ENCODE measurements at places on chromosomes 6 and 20.

GRCh38 chr20:56689852-56690485 lies 60.9 kb downstream of the TFAP2C start:
- no peak for DNase-seq

DNA sequence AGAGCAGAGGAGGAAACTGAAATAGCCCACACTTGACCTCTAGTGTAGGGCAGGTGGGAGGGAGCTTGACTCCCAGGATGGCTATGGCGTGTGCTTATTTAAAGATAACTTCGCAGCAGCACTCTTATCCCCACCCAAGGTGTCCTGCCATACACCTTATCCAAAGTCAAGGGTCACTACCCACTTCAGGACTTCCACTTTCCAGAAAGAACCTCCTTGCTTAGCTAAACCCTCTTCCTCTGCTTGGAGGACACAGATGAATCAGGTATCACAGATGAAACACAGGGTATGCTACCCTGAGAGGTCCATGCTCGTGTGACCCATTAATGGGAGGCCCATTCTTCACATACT lies 2.3 kb downstream of the RIN2 start:
- no peak for DNase-seq

DNA sequence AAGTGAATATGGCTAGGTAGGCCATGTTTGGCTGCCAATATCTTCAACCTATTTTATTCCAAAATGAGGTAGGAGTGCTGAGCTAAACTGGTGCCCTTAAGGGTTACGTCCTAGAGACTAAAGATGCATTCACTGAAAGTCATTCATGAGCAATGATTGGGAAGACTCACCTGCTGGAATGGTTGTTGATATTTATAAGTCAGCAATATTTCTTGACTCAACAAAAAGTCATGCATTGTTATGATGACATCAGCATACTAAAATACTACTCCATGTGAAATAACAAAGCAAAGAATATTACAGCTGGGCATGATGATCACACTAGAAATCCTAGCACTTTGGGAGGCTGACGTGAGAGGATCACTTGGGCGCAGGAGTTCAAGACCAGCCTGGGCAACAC lies 17.6 kb upstream of the NUP153 start:
- DNase-seq: no peak

GRCh38 chr20:36405255-36405654 lies 99.1 kb downstream of the DLGAP4 start:
- no peak for DNase-seq

DNA sequence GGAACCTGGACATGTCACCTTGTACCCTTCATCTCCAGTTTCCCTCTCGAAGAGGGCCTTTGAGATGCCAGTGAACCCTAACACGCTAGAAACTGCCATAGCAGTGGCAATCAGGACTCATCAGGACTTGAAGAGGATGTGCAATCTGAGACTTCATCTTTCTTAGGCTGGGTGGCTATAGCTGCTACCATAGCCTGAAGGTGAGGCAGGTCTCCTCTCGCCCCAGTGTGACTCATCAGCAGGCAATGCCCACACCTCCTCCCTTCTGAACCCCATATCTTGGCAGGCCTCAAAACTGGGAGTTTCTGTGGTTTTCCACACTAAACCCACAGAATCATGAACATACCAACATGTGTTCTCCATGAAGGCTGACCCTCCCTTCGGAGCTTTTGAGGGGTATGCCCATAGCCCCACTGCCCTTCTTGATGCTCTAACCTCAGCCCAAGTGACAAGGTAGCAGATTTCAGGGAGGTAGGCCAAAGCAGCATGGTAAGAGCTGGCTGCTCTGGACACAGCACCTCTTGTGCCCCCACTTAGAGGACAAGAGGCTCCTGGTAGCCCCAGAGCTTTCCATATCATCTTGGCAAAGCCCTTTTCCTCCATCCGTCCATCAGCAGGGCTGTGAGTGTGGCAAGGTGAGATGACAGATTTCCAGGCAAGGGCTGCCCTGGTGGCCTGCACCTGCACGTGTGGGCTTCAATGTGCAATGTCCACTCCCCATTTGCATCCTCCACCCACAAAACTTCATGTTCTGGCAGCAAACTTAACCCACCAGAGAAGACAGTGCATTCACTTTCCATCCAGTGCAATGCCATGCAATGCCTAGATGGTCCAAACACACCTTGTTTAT lies 2.6 kb downstream of the BLCAP start:
- no peak for DNase-seq

GRCh38 chr6:37966801-37967200 lies 147.3 kb downstream of the ZFAND3 start:
- no peak for DNase-seq

All from NCI-H2081 treated with DMSO at 0.1 percent for 48 hours (cell line).